ENCODE measurements at places on chromosomes 16 and 17. TPM values are rescaled to one million over a fixed set of nuclear protein-coding genes. Genes with fewer than 3 reads are reported as not detected.

TCAP gene
- polyA plus RNA-seq = 1.6 TPM

TPSG1 gene
- 1.1 TPM for polyA plus RNA-seq

GRCh38 chr17:17752821-17753321 lies 71.6 kb downstream of the RAI1 start:
- DNase-seq = no peak

GRCh38 chr16:30838876-30839471 lies 52.0 kb upstream of the ZNF629 start:
- DNase-seq = no peak

GRCh38 chr16:81516478-81517149 lies 72.0 kb downstream of the CMIP start:
- no peak for DNase-seq

DNA sequence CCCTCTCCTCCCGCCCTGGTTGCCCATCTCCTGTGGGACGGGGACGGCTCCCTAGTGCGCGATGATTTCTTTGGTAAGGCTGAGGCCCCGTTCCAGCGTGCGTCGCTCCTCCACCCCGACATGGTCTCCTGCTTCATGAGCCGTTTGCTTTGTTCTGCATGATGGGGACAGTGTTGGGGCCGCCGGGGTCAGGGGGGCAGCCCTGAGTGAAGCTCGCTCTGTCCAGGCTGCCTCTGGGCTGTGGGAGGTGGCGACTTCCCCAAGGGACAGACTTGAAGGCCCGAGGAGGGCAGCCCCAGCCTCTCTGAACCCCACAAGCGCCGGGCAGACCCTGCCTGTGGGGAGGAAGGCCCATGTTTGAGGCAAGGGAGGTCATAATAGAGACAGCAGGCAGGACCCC lies 12.4 kb downstream of the NME3 start:
- DNase-seq = no peak

GAN gene
- polyA plus RNA-seq = 2.5 TPM

- no peak for DNase-seq
These were observed 50.8 kb downstream of the TOM1L2 start for GRCh38 chr17:17921192-17922069.

DNA sequence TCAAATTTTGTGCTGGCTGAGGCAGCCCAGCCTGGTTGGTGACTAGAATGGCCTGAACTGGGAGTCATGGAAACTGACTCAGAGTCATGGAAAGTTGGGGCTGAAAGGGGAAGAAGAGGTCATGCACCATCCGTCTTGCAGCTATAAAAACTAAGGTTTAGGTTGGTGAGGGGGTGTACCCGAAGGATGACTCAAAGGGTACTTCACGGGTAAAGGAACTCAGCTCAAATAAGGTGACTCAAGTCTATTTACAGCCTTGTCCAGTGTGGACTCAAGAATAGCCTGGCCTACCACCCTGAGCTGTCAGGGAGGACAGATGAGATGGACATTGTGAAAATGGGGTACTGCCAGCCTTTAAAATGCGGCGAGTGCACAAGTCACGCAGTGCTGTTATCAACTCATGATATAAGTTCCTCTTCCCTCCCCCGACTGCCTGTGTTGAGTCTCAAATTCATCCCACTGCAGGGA lies 18.6 kb downstream of the CD300LB start:
- DNase-seq = no peak

- no peak for DNase-seq
These were observed 38.3 kb downstream of the CDK5R1 start for GRCh38 chr17:32525122-32525521.

DNA sequence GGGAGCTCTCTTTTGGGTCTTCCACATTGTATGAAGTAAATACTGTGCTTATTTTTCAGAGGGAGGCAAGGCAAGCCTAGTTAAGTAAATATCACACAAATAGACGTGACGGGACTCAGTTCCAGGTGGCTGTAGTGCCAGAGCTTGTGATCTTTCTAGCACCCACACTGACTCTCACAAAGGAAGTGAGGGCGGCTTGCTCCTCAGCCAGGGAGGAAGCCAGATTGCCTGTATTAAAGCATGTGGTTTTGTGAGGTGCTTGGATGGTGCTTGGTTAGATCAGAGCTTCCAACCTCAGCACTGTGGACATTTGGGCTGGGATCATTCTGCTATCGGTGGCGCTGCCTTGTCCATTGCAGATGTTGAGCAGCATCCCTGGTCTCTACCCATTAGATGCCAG lies 80.1 kb downstream of the VAT1L start:
- DNase-seq = no peak

- no peak for DNase-seq
These were observed 4.4 kb downstream of the GJD3 start for GRCh38 chr17:40360091-40360490.
